ENCODE measurements at places on chromosomes 2 and 18.

GRCh38 chr2:205276116-205276777 is 406.1 kb upstream of the NRP2 start:
- no peak for DNase-seq

- DNase-seq = no peak
Observed at GRCh38 chr2:186135686-186136085, 350.4 kb upstream of the ZC3H15 start.

DNA sequence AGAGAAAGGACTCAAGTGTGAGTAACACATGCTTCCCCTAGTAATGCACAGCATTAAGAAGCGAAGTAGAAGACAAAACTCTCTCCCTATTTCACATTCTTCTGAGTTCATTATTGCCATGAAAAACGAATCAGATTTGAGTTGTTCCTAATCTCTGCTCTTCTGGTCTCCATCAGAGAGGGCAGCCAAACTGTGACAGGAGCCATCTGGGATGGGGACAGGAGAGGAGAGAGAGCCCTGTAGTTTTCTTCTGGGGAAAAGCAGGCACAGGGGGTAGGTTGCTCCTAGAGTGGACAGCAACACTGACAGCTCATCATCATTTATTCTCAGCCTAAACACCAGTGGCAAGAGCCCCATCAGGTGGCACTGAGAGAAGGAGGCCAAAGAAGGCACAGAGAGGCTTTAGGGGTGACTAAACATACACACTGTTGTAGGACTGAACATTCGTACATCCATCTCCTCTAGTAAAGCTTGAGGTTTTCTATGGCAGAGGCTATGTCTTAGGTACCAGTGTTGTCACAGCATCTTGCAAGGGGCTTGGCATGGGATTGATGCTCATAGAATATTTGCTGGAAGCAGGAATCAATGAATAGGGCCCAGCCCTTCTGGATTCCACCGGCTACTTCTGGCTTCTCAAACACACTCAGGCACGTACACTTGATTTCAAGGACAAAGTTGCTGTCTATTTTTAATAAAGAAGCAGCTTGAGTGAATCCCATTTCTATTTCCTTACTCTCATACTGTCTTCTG is 33.1 kb downstream of the SLC8A1 start:
- no peak for DNase-seq

- DNase-seq = no peak
Observed at GRCh38 chr2:26465266-26465925, 12.5 kb downstream of the OTOF start.

DNA sequence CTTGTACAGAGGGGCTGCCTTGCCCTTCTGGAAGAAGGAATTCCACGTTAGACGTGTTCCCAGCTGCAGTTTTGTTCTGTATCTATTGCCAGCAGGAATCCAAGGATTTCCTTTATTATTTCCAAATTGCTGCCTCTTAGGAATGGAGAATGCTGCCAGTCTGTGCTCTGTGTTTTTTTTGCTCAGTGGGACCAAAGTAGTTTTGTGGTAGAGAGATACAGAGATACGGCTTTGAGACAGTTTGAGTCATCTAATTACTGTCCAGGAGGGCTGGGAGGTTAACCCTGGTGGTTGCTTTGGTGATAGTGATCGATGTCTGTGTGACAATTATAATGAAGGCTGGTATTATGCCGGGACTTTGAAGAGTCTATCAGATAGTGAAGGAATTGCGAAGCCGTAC is 26.3 kb downstream of the ASAP2 start:
- DNase-seq = no peak
